ENCODE measurements at places on chromosomes 4 and X.

DNA sequence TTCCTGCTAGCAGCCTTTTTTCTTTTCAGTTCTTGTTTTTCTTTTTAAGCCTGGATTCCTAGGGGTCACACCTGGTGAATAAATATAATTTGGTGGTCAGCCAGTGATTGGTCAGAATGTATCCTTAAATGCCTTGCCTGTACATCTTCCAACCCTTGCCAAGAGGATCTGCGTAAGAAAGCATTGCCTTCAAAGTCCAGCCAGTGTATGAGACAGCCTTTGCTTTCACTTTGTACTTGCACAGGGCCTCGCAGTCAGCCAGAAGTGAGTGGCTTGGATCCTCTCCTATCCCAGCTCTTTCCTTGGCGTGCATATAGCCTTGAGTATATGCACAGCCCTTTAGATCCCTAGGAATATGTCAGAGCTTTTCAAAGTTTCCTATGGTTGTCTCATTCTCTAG is 22.2 kb downstream of the KANTR start:
- DNase-seq = no peak

DNA sequence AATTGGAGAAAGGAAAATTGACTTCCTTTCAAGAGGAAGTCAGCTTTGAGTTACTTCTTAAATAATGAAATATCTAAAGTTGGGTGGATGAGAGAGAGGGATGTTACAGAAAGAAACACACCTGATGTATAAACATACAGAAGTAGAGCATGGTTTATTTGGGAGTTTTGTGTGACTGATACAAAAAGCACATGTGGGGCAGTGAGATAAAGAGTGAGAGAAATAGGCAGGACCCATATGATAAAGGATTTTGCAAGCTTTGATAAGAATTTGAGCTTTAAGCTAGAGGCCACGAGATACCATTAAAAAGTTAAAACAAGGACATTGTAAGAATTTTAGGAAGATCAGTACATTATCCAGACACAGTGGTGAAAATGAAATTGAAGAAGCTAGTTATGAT is 263.3 kb upstream of the GPRIN3 start:
- no peak for DNase-seq

DNA sequence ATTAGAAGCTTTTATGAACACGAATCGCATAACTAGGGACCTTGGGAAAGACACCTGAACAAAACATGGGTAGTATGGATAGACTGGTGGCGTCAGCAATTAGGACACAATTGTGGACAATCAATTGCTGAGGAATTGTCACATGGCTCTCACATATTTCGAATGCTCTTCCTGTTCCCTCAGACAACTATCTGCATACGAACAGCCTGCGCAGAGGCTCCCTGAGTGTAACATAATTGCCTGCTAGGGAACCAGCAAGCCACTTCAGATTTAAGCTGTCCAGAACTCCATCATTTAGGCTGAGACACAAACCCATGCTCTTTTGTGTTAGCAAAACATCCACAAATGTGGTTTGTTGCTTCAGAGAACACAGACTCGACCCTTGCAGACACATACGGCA is 160.8 kb downstream of the MGST2 start:
- no peak for DNase-seq

GRCh38 chr4:81722290-81722851 is 250.7 kb upstream of the RASGEF1B start:
- DNase-seq = no peak

GRCh38 chrX:153685751-153686696 is 1.7 kb upstream of the SLC6A8 start:
- no peak for DNase-seq

DNA sequence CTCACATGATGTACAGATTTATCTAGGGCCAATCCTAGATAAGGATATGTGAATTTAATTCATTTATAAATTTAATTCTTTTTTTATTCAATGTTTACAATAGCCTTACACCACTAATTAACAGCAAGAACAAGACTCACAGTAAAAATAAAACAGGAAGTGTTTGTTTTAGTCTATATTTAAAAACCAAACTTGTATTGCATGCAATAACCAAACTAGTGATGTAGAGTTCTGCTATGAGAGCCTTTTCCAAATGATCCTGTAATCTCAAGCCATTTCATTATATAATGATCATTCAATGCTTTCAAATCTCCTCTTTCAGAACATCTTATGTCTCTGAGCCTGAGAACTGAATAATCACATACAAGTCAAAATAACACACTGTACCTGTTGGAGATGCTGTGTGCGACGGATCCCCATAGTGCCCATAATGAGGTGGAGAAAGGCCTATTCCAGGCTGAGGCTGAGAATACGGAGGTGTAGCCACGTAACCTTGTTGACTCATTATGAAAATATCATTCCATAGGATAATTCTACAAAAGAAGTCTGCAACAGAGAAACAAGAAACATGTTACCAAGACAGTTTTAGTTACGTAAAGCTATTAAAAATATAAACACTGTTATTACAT is 2.6 kb downstream of the SEC24D start:
- no peak for DNase-seq

GRCh38 chr4:173735049-173735448 is 205.0 kb upstream of the HAND2 start:
- no peak for DNase-seq

DNA sequence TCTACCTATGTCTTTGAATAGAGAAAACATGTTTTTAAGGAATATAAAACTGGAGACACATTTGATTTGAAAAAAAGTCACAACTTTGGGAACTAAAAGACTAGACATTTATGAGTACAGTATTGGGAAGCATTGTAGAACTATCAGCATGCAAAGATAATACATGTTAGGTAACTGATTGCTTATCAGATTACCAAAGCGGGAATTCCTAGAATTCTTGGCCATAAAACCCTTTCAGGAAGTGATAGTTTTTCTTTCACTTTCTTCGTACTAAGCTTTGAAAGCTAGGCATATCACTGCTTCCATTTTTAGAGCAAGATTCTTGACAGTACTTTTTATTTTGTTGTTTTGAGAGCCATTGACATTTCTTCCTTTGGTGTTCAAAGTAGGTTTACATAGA is 646.6 kb upstream of the PITX2 start:
- no peak for DNase-seq

GRCh38 chr4:173486714-173487392 is 43.2 kb downstream of the HAND2 start:
- no peak for DNase-seq

- no peak for DNase-seq
These were observed 6.5 kb downstream of the WFS1 start for GRCh38 chr4:6275898-6276806.

GRCh38 chr4:146291313-146291712 is 77.0 kb downstream of the REELD1 start:
- no peak for DNase-seq

DNA sequence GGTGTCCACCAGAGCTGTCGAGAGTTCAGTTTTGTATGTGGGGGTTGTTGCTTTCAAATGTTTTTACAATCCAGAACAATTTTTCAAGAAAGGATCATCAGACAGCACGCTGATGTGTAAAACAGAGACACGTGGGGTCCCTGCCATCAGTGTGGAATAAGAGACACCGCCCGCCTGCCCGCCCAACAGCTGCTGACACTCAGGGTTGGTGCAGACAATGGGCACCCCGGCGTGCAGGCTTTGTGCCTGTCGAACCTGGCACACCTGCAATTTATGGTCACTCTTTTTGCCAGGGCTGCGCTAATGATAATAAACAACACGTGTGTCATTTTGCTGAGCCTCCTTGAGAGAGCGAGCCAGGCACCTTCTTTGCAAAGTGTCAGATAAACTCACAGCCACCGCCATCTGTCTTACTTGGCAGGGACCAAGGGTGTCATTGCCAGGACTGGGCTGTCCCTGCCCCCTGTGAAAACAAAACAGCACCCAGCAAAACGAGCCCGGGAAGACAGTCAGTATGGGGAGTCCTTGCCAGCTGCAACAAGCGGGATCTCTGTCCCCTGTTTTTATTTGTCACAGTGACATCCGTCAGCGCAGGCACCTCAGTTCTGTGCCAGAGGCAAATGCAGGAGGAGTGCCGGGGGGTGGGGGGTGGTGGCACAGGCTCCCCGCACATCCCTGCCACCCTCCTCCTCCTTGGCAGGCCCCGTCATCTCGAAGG is 69.1 kb downstream of the PSAPL1 start:
- DNase-seq = no peak

- DNase-seq = no peak
These were observed 138.9 kb upstream of the IL1RAPL2 start for GRCh38 chrX:104427073-104427472.

DNA sequence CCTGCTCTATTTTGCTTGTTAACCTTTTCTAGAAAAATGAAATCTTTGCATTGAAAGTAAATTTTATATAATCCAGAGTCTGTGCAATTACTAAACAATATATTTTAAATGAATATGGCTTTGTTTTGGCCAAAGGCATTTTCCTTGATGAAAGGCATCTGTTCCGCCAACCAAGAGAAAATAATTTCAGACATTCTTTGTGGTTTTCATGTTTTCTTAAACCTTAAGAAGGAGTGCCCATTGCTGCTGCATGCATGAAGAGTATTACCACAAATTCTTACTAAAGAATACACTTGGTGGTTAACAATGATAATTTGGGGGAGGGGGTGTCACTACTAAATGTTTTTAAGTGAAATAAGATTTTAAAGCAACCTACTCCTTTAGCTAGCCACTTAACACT is 2.7 kb upstream of the PDGFC start:
- DNase-seq = no peak

DNA sequence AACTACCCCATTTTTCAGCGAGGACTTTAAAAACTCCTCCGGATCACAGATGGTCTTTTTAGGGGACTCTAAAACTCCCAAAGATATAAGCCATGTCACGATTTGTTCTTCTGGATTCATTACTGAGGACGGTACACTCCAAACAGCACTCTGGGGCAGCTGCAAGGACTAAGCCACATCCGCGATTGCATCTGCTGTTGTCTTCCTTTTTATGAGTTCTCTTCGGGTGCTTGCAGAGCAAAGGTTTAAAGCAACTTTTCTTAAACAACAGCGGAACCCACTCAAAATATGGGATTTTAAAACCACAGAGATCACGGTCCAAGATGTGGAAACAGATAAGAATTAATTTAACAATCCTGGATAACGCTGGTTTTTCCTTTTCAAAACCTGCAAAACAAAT is at the start of gene ARHGEF6:
TSS of gene ARHGEF6 (minus strand) at position 170 of the 400 bp plus-strand sequence. CDS start at position 120, 50 bp downstream.
- DNase-seq = no peak

GRCh38 chrX:118825227-118825626 is 1.6 kb downstream of the ZCCHC12 start:
- no peak for DNase-seq

DNA sequence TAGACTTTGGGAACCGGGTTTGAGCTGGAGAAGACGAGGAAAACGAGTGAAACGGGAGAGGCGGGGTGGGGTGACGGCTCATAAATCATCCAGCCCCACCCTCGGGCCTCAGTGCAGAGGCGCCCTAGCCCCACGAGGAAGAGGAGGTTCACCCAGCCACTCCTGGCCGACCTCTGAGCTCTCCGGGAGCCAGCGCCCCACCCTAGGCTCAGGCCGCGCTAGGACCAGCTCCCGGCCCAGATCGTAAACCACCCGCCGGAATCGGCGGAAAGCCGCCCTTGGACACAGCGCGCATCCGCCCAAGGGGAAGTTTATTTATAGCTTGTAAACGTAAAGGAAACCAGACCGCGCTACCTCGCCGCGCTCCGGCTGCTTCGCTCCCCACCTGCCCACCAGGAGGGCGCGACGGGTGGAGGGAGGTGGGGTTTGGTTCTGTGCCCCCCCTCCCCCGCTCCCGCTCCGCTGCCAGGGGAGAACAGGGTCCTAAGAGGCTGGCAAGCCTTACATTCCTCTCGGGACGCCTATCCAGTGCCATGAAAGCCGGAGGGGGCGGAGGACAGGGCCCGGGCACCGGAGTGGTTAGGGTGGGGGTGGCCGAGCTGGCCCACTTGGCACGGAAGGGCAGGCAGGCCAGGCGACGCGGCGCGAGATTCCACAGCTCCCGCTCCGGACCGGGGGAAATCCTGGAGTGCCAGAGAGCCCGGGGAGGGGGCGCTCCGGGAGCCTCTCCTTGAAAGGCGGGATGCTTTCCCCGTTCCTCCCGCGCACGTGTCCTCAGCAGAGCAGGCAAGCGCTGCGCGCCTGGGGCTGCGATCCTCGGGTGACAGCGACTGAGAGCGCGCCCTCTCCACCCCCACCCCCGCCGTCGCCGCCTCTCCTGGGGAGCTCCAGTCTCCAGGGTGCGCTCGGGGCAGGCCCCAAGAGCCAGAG is 84.2 kb downstream of the BCOR start:
- DNase-seq = no peak

- no peak for DNase-seq
These were observed 84.6 kb downstream of the THOC2 start for GRCh38 chrX:123648028-123648810.

DNA sequence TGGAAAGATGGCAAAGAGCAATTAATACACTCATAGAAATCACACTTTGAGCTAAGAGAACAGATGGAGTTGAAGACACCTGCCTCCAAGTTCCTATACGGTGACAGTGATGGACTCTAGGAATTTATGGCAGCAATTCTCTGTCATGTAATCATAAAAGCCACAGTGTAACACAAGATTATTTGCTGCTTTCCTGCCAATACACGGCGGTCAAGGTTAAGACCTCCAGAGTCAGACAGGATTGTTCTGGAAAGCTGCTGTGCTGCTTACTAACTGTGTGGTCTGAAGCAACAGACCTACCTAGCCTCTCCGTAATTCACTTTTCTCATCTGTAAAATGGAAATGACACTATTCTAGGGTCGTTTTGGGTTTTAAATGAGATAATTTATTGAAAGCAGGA is 14.6 kb upstream of the KIT start:
- no peak for DNase-seq

DNA sequence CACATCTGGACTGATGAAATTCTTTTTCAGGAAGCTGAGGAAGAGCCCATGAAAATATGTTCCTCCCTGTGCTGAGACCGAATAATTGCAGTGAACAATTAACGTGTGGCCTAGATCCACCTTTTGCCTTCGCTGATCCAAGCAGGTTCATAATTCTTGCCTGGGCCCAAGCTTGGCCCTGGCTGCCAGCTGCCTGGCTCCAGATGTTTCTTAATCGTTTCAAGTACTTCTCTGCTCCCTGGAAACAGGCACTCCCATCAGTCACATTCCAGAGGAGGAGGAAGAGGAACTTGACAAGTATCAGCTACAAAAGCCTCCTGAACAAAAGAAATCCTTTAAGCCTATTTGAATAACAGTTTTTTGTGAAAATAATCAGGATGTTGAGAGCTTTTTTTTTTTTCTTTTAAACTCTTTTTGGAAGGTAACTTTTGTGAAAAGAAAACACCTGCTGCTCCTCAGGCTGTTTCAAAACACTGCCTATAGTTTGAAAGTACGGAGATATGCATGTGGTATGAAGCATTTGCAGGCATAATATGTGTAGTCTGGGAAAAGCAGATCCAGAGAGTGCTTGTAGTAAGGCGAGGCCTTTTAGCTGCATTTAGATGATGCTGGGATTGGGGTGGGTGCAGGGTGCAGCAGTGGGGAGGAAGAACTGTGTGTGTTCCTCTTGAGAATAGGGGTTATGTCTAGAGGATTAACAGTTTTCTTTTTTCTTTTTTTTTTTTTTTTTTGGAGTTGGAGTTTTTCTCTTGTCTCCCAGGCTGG is 154.4 kb downstream of the PTTG2 start:
- no peak for DNase-seq

GRCh38 chr4:112938461-112939058 is 110.9 kb upstream of the ANK2 start:
- no peak for DNase-seq
